Right hindlimb (tissue), 1 donor: ENCODE measurements at places on chromosomes 7 and 10.

- no peak for DNase-seq
Measured at GRCh38 chr10:71138166-71138830, 74.1 kb upstream of the UNC5B start.

- DNase-seq, result peak; percentile 14
Measured at GRCh38 chr7:370775-371118, 80.8 kb downstream of the FOXL3 start.

- DNase-seq, result no peak
Measured at GRCh38 chr10:122115874-122116273, 126.9 kb downstream of the TACC2 start.

DNA sequence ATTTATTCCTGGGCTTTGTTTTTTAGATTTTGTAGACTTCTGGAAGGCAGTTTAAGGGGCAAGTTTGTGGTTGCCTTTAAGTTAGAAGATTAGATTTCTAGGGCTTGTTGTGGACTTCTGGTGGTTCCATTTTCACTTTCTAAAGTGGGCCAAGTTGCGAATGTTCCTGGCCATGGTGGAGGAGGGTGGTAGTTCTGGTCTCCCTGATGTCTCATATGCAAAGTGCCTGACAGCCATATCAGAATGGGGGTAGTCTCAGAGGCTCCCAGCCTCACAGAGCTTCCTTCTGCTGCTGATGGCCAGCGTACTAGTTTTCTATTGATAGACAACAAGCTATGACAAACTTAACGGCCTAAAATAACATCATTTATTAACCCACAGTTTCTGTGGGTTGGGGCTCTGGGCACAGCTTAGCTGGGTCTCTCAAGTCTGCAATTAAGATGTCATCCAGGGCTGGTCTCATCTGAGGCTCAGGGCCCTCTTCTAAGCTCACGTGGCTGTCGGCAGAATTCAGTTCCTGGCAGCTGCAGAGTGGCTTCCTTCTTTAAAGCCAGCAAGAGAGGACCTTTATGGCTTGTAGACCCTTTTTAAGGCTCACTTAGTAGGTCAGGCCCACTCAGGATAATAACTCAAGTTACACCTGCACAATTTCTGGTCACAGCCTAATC, 44.8 kb downstream of the BMPER start:
- no peak for DNase-seq

DNA sequence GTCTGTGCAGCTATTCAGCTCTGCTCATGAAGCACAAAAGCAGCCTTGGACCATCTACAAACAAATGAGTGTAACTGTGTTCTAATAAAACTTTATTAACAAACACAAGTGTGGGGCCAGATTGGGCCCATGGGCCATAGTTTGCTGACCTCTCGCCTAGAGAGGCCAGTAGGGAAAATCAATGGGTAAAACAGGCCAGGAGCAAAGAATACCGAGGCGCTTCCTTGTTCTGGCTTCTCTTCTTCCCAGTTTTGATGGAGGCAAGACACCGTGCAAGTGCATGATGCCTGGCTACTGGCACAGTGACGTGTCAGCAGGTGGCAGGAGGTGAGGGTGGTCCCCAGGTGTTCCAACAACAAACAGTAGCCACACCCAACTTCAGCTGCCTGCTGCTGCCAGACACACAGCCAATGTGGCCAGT, 94.3 kb upstream of the SDK1 start:
- no peak for DNase-seq

GRCh38 chr7:148021507-148022045, 569.0 kb upstream of the C7orf33 start:
- no peak for DNase-seq

- DNase-seq, result peak; percentile 71
Measured at GRCh38 chr7:6271060-6271658, 1.3 kb downstream of the CYTH3 start.

DNA sequence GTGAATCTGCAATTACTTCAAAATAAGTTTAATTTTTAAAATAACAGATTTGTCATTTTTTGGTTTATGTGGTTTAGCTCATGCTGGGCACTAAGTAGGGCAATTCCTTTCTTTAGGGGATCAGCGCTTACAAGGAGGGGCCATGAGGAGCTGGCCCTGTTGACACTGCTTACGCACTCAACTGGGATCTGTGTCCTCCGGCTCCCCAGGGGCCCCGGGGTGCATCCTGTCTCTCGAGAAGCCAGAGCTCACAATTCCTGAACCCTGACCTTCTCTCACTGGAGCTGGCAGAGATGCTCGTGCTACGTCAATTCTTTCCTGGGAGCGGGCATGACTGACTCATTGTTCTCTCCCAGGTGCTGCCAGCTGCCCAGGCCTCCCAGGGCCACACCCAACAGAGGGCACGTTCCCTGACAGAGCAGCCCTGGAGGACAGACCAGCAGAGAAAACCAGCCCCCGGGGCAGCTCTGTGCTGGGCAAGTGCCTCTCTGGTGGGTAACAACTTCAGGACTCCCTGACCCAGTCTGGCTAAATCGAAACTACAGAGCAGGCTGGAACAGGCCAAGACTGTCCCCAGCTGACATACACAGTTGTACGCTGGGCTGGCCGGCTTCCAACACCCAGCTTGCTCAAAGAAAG, 36.8 kb downstream of the CTBP2 start:
- DNase-seq, result peak; percentile 74

GRCh38 chr10:102951316-102951715, 33.2 kb downstream of the CNNM2 start:
- no peak for DNase-seq

DNA sequence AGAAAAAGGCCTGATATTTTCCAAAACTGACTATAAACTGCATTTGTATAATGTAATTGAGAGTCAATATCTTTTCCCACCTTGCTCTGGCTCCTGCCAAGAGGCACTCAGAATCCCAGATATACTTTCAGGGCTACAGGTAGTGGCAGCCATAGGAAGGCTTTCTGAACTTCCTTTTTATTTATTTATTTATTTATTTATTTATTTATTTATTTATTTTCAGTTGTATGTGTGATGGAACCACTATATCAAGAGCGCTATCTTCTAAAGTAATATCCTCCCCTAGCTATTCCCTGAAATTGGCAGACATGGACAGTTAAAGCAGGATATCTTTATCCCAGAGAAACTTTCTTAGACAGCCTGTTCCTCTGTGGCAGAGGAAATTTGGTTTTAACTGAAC, 86.7 kb downstream of the SEMA3E start:
- no peak for DNase-seq

GRCh38 chr7:114334989-114335388, 79.6 kb upstream of the FOXP2 start:
- DNase-seq, result no peak

- DNase-seq, result peak; percentile 92
Measured at GRCh38 chr10:72248468-72249151, 25.1 kb upstream of the DDIT4 start.

GRCh38 chr7:157433628-157434027, 96.8 kb downstream of the DNAJB6 start:
- no peak for DNase-seq

GRCh38 chr10:19971343-19972052, 155.3 kb downstream of the PLXDC2 start:
- DNase-seq, result no peak

GRCh38 chr7:124059375-124059774, 26.5 kb upstream of the TMEM229A start:
- DNase-seq, result no peak

GRCh38 chr10:127303105-127303504, 106.7 kb upstream of the INSYN2A start:
- DNase-seq, result no peak

DNA sequence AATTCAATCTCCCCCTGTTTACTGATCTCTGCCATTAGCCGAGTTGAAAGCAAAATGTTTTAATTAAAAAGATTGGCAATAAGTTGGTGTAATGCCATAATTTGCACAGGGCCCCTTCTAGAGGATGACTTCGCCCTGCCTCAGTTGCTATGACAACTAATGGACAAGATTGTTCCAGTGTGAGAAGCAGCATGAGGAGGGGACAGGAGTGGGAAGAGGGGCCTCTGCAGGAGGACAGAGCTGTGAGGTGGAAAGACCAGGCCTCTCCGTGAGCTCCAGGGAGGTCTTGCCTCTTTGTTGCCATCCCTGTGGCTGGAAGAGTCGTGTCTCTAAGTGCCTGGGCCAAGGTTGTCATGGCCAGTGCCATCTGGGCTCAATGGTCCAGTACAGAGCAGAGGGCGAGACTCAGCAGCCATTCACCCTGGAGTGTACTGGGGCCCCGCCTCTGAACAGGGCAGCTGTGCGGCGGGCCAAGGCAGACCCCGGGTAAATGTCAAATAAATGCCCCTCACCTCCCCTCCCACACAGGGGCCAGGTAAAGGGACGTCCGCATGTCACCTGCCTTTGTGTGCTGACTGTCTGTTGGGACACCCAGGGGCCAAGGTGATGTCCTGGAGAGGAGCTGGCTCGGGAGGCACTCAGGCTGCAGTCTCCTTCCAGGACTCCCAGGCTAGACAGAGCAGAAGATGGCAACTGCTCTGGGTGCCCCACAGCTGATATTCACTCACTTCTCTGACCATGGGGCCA, 97.0 kb upstream of the RET start:
- DNase-seq, result no peak

- DNase-seq, result no peak
Measured at GRCh38 chr7:42045961-42046360, 191.0 kb downstream of the GLI3 start.

DNA sequence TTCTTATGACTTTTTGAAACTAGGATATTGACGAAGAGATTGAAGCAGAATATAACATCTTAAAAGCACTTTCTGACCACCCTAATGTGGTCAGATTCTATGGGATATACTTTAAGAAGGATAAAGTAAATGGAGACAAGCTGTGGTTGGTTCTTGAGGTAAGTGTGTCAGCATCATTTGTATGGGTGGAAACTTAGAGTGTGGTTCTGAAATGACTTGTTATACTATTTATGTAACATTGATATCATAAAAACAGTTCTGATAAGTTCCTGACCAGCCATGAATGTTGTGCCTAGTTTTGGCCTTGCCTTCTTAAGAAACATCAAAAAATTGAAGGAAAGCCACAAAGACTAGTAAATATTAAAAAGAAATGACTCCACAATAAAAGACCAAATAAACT, 20.8 kb downstream of the MYO3A start:
- DNase-seq, result no peak

DNA sequence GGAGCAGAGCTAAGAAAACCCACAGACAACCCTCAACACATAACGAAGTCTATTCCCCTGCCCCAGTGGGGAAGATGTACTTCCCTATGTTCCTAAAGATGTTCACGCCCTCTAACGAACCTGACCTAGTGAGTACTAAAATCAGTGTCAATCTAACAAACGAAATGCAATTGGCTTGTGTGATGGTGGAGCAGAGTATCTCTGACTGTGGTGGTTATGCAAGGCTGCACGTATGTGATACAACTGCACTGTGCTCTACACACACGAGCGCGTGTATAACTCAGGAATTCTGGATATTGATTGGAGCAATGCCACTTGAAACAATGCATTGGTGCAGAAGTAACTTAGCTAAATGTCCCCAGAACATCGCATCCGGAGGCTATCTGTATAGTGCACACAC, 1.3 kb downstream of the ANKRD16 start:
- DNase-seq, result no peak

DNA sequence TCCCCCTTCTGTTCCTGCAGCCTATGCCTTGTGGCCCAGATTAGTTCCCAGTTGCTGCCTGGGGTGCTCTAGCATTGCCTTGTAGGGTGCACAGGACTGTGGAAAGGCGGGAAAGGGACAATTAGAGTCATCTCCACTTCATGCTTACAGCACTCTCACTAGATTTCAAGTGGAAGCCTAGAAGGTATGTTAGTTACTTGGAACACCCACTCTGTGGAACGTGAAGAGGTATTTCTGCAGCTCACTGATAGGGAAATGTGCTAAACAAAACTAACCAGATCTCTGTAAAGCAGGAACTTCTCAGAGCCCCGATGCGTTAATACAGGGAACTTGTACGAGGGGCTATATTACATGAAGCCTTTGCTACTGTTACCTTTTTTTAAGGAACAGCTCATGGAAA, 19.4 kb downstream of the STMP1 start:
- DNase-seq, result no peak

DNA sequence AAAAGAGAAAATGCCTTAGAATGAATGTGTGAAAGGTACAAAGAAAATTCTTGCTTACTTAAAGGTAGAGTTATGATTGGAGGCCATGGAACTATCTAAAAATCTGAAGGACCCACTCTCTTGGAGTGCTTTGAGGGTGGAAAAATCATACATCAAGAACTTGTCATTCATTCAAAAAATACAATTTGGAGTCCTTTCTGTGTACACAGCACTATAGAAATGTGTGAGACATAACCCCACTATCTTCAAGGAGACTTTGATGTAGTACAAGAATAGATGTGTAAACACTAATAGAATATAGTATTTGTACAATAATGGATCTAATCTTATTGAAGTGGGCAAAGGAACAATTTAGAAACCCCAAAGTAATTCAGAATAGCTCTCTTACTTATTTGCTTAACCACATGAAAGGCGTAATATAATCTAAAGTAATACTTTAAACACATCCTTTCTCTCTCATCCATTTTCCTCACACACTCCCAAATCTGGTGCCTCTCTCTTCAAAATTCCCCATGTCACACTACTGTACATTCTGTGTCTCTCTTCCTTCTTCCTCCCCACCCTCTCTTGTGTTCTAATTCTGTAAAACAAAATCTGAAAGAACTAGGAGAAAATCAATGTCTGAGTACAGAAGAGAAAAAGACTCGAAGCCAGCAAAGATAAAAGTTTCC, 166.7 kb downstream of the DNAJB9 start:
- DNase-seq, result no peak

GRCh38 chr10:21402606-21403083, 122.8 kb downstream of the SKIDA1 start:
- peak; percentile 29 for DNase-seq

- no peak for DNase-seq
Measured at GRCh38 chr7:71868797-71869196, 543.3 kb downstream of the CALN1 start.

DNA sequence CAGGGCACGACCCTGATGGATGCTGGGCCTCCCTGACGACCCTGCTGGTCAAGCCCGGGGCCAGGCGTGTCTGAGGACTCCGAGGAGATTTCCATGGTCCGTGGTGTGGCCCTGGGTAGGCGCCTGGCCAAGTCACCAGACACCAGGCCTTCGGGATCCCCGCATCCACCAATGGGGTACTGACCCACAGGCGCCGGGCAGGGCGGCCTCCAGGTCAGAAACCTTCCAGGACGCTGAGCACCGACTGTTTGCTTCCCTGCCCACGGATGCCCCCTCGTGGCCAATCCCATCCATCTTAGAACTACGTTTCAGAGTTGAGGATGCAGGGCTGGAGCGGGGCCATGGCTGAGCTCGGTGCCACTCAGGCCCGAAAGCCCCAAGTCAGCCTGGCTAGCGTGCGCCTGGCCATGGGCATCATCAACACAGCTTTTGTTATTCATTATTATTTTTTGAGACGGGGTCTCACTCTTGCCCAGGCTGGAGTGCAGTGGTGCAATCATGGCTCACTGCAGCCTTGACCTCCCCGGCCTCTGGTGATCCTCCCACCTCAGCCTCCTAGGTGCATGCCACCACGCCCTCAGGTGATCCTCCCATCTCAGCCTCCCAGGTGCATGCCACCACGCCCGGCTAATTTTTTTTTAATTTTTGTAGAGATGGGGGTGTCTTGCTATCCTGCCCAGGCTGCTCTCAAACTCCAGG, 7.1 kb upstream of the AMZ1 start:
- DNase-seq, result peak; percentile 73

- DNase-seq, result no peak
Measured at GRCh38 chr7:24834128-24834798, 77.0 kb upstream of the GSDME start.

GRCh38 chr10:23613900-23614299, 175.0 kb downstream of the OTUD1 start:
- DNase-seq, result no peak
